Left kidney (tissue), 8 donors: ENCODE measurements at places on chromosomes 13 and 19.

DNA sequence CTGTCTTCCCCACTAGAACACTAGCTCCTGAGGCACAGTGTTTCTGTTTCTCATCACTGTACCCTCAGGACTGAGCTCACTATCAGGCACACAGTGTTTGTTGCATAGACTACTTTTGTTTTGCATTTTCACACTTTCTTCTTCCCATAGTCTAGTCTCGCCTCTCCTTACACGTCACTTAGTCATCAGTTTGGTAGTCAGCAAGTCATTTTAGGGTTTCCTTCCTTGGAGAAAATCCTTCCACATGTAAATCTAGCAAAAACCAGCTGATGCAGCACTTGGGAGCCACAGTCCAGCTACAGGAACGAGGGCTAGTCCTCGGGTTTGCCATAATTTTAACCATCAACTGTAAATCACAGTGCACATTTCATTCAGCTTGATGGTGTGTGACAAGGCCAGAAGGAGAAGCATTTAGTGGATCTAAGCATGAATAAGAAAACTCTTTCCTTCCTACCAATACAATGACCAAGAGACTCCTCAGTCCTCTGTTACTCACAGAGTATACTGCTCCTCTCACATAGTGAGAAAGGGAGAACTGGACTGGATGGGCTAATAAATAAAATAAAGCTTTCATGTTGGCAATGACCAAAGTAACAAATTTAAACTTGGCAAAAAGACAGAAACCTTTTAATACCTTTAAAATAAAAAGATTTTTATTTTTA, 221.0 kb downstream of the KLF12 start:
- DNase-seq = no peak

DNA sequence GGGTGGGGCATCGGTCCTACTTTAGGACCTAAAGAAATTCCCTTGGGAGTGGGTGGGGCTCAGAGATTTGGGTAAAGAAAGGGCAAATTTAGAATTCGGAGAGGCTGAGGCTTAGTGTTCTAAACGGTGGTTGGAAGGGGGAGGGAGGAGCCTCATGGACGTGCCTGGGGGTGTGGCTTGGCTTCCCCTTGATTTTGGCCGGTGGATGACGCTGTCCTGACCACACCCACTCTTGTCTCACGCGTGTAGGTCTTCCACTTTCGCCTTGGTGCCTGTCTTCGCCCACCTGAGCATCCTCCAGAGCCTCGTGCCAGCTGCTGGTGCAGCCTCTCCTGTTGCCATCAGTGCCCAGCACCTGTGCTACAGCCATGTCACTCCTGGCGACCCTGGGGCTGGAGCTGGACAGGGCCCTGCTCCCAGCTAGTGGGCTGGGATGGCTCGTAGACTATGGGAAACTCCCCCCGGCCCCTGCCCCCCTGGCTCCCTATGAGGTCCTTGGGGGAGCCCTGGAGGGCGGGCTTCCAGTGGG, 1.2 kb upstream of the NUP62 start:
- no peak for DNase-seq

DNA sequence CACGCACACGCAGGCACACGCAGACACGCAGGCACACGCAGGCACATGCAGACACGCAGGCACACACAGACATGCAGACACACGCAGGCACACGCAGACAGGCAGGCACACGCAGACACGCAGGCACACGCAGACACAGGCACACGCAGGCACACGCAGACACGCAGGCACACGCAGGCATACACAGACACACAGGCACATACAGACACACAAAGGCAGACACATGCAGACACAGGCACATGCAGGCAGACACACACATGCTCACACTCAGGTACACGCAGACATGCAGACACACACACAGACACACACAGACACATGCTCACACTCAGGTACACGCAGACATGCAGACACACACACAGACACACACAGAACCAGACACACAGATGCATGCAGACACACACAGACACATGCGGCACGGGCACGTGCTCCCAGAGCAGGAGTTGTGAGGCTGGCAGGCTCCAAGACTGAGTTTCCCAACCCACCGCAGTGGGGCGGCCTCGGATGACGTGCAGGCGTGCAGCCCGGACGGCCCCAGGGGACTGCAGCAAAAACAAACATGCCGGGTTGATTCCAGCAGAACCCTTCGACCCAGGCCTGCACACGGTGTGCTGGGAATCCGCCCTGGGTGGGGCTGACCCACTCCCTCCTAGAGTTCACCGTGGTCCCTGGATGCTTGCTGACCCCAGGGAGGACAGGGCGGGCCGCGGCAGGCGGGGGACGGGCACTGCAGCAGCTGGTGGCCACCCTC, 100.0 kb downstream of the GADD45B start:
- no peak for DNase-seq

DNA sequence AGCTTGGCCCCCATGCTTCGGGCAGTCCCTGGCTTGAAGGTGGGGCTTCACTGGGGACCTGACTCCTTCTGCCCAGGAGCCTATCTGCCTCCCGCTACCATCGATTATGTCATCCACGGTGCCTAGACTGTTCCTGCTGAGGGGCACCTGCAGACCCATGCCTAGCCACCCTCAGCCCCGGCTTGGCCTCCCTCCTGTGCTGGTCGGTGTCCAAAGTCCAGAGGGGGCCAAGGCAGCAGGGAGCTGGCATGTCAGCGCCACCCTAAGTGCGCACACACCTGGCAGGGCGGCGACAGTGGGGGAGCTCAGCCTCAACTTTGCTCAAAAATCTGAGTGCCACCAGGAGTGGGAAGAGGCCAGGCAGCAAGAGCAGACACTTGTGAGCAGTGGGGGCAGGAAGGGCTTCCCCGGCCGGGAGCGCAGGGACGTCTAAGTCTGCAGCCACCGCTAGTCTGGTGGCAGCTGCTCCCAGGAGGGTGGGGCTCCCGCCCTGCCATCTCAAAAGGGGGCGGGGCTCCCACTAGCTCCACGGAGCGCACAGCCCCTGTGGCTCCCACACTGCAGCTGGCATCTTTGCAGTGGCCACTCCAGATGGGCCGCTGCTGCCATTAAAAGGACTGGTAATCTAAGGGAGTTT, 13.5 kb upstream of the URAD start:
- no peak for DNase-seq

DNA sequence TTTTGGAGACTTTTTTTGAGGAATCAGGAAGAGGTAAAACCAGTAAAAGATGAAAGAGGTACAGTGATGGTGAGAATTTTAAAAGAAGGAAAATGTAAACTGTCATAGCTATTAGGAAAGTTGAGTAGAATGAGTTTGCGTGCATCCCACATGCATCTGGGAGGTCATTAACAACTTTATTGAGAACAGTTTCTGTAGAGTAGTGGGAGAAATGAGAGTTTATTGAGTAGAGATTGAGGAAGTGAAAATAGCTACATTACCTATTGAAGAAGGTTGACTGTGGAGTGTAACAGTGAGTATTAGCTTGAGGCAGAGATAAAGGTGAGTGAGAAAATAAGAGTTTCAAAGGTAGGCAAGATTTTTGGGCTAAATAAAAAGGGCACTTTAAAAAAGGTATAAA, 38.7 kb downstream of the BRCA2 start:
- no peak for DNase-seq

DNA sequence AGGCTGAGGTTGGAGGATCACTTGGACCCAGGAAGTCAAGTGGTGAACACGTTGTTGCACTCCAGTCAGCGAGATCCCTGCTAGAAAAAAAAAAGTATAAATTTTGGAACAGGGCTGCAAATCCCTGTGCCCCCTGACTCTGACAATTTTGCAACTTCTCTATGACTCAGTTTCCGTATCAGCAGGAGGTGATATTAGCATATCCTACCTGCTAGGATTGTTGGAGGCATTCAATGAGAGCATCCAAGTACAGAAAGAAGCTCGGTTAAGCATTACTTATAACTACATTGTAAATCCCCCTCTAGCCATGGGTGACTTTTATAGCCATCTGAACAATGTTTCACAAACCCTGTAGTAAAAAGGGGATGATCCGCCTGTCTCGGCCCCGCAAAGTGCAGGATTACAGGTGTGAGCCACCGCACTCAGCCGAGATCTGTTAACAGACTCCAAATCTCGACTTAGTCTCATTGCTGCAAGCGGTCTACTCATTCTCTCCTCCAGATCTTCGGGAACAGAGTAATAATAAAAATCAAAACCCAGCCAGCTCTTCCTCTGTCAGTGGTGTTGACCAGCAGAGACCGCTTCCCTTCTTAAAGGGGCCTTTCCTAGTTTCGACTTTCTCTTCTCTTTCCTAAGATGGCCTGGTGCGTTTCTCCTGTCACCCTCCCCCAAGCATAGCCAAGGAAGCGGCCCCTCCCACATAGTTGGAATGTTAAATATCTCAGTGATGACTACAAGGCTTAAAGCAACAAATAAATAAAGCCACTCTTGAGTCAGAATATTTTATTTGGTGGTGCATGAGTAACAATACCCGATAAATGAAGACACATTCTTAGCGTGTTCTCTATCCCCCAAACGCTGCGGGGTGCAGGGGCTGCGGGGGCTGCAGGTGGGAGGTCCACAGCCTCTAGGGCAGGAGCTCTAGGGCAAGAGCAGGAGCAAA, 10.3 kb upstream of the BICRA start:
- DNase-seq = peak; percentile 74

GRCh38 chr13:23852351-23852750, 36.8 kb downstream of the MIPEP start:
- no peak for DNase-seq
